ENCODE measurements at places on chromosomes 1 and 21.

- no peak for DNase-seq
These were observed 2.1 kb upstream of the DEGS1 start for GRCh38 chr1:224180783-224181452.

DNA sequence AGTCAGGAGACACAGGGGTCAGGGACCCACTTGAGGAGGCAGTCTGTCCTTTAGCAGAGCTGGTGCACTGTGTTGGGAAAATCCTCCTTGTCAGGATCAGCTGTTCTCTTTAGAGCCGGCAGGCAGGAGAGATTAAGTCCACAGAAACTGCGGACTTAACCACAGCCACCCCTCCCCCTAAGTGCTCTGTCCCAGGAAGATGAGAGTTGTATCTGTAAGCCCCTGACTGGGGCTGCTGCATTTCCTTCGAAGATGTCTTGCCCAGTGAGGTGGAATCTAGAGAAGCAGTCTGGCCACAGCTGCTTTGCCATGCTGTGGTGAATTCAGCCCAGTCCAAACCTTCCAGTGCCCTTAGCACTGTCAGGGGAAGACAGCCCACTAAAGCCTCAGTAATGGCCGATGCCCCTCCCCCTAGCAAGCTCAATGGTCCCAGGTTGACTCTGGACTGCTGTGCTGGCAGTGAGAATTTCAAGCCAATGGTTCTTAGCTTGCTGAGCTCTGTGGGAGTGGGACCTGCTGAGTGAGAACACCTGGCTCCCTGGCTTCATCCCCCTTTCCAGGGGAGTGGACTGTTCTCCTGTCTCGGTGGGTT lies 172.8 kb downstream of the ST6GALNAC3 start:
- DNase-seq: no peak

- no peak for DNase-seq
These were observed 13.0 kb downstream of the SOX13 start for GRCh38 chr1:204085876-204086275.

DNA sequence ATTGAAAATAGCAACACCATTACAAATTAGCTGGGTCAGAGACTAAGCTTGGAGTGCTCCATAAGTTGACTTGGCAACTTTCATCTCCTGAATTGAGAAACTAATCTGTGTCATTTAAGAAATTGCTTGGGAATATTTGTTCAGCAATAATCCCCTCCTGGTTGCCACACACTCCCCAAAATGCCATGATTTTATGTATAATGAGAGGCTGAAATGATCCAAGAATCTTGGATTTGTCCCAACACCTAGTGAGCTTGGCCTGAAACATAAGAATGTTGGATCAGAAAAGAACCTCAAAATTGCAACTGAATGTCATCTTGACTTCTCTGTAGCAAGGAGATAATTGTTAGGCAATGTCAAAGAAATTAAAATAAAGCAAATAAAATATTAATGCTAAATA lies 805.9 kb upstream of the ADAMTS5 start:
- no peak for DNase-seq

- peak; percentile 84 for DNase-seq
These were observed 29.4 kb upstream of the CD2 start for GRCh38 chr1:116724765-116725375.

- no peak for DNase-seq
These were observed 466.2 kb upstream of the PBX1 start for GRCh38 chr1:164092603-164093353.

DNA sequence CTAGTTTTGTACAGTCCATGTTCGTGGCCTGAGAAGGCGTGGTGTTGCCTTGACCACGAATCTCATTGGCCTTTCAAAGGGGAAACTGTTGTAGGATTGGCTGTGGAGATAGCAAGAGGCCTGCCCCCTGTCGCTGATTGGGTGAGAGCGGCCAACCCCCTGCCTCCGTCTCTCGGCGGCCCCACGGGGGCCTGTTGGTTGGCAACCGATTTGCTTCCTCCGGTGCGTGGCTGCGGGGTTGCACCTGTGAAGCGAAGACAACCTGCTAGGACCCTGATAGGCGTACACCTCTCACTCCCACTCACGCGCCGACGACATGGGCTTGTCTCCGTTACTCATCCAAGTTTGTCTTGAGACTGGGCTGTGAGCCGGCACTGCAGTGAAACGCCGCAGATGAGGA lies at the start of gene UBE2U:
UBE2U (plus strand) TSS at position 204 of the 400 bp plus-strand sequence. CDS start 428 bp downstream, outside the sequence.
- DNase-seq: no peak

DNA sequence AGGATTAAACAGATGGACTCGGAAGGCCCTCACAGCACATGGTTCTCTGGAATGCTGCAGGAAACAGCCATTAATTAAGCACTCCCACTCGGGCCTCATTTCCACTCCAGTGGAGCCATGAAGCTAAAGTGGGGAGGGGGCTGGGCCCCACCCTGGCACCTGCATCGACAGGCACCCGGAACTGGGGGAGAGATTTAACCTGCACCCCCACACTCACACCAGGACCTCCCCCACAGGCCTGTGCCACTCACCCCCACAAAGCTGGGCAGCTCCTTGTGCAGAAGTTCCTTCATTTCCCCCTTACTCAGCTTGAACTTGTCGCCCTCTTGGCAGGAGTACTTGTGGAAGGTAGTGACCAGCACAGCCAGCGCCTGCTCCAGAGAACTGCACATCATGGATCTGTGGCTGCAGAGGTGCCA lies 2.2 kb downstream of the S100A2 start:
- no peak for DNase-seq

DNA sequence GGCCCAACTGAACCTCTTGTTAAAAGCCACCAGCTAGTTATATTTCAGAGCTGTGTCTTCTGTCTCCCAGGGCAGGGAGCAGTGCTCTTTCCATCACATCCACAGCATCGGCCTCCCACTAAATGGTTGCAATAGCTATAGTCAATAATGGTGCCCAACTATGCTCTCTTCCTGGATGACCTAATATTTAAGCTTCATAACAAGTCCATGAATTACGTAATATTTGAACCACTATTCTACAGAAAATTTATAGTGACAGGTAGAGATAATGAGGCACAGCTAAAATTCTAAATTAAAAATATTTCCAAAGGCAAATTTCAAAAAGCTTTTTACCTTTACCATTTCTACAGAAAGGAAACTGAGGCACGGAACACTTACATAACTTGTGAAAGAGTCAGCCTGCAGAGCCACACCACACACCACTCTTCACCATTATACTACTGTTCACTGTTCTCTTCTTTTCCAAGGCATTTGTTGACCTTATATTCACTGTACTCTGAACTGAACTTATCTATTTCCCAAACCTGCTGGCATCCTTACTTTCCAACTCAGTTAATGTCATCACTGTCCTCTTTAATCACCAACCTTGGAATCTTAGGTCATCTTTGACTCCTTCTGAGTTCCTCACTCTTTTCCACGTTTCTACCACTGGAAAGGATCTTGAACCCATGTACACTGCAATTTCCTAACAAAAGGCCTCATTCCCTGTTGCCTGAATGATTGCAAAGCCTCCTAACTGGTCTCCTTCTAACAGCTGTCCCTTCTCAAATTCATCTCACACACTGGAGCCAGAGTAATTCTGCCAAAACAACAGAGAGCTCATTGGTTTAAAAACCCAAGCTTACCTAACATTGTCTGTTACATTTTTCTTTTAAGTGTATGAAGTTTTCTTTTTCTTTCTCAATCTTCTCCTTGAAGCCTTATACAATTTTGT lies 85.5 kb downstream of the DDAH1 start:
- no peak for DNase-seq

GRCh38 chr1:156048663-156049258 lies 4.8 kb downstream of the UBQLN4 start:
- no peak for DNase-seq

DNA sequence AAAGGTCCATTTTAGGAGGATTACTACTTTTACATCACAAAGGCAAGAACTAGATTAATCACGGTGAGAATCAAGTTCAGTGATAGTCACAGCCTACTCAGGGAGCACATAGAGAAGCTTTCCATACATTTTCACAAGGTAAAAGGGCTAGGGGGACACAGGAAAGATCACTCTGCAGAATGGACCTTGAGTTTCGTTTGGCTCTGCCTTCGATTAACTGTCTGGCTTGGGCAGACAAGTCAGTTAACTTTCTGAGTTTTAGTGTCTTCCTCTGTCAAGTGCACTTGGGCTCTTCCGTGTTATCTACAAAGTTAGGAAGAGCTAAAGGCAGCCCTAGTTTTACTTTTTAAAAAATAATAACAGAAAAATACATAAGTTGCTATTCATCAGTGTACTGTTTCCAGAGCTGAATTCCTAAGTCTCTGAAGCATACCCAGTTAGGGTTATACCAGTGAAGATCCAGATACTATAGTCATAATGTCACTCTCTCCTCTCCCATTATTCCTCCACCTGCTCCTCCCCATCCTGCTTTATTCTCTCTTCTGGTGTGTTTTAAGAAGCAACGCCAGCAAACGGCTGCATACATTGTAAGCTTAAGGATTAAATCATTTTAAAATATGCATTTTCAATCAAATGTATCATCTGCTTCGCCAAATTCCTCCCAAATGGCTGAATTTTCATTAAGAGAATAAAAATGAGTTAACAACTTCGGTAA lies 1.7 kb downstream of the CEP170 start:
- no peak for DNase-seq

DNA sequence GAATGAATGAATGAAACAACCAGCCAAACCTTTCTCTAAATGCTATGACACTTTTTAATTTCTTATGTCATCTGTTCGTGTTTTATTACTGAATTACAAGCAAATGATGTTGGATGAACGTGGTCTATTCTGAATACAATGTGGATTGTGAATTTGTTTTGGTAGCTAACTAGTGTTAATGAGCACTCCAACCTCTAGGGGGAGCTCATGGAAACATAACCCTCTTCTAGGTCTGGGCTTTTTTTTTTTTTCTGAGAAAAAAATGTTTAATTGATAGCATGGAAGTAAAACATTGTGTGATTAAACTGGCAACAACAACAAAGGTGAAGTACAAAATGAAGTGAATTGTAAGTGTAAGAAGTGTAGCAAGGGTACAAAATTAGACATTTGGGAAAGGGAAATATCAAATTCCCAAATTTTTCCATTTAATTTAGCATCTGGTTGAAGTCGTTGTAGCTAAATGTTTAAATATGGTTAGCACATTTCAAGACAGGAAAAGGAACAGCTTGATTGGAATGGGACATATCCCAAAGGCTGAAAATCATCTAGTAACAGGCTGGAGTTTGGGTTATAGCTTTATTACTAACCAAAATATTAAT lies 42.6 kb upstream of the PTGS2 start:
- no peak for DNase-seq

DNA sequence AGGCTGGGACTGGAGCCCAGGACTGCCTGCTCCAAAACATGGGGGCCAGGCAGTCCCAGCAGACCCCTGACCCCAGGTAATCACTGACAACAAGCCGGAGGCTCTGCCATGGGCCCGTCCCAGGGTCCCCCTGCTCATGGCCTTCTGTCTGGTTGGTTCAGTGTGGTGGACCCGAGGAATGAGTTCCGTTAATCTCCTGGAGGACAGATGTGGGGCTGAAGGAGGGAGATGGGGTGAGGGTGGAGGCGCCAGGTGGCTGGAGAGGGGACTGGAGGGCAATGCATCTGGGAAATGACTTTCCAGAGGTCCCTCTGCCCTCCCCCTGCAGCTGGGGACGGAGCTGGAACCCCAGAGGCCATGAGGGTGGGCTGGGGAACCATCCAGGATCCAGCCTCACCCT lies 103.2 kb downstream of the EBNA1BP2 start:
- no peak for DNase-seq

- no peak for DNase-seq
These were observed 424.8 kb upstream of the ADGRL4 start for GRCh38 chr1:79431340-79431739.

DNA sequence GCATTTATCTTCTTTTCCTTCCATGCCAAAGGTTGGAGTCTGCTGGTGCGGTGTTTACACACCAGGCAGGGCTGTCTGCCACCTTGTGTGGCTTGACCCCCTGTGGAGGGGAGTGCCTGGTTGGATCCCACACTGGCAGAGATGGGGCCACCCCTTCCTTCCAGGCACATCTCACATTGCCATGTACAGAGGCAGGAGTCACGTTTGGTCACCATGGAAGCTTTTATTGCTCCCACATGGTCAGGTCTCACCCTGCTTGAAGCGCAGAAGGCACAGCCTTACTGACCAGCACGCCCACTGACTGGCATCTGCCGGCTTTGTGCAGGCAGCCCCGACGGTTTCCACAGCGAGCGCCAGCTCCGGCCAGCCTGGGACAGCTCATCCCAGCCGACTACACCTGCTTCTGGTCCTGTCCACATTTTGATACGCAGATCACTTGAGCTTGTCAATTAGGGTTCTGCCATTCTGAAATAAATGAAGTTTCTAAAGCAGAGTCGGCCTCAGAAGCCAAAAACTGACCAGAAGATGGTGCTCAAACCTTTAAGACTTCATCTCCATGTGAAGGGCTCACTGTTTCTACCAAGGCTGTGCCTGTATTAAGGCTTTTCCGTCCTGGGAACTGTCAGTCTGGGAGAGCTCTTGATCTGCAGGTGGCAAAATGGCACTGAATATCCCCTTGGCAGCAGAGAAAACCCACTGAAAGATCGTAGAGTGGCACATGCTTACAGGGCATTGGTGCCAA lies 35.6 kb upstream of the EPHA8 start:
- DNase-seq: no peak

DNA sequence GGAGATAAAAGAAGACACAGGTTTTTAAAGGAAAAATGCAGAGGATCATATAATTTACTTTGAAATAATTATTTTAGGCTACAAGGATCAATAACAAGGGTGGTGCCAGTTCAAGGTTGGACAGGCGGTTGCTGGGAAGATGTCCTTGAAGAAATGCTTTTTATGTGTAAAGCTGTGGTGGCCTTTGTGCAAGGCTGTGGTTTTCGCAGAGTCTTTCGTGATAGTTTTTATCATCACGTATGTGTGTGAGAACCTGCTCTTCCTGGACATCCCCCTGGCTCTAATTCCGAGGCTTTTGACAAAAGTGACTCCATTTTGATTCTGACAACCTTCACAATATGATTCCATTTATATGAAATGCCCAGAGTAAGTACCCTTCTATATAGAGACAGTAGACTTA lies 85.8 kb upstream of the COG2 start:
- DNase-seq: no peak

GRCh38 chr1:36258960-36259344 lies 34.7 kb downstream of the THRAP3 start:
- DNase-seq: no peak

GRCh38 chr21:46618738-46619379 lies 14.0 kb upstream of the S100B start:
- no peak for DNase-seq

- no peak for DNase-seq
These were observed 23.5 kb upstream of the SLAMF9 start for GRCh38 chr1:159977364-159978106.

DNA sequence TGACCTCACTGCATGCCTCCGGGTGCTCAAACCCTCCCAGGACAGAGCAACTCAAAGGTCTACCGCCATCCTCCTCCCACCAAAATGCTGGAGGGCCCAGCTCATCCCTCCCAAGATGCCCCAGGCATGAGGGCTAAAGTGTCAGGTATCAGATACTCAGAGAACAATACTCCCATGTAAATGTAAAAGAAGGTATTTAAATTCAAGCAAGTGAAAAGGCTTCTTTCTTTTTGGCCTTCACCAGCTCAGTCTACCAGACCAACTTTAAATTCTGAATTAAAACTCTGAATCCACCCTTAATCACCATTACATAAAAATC lies 3.0 kb downstream of the PARP1 start:
- DNase-seq: no peak

GRCh38 chr1:150012611-150013010 lies 2.1 kb upstream of the OTUD7B start:
- DNase-seq: no peak

Measured in hematopoietic multipotent progenitor cell (in vitro differentiated cells).